Esophagus muscularis mucosa (tissue), 4 donors: ENCODE measurements at places on chromosomes 12 and 14. TPM values are rescaled to one million over a fixed set of nuclear protein-coding genes. Genes with fewer than 3 reads are reported as not detected.

LPAR5 gene
- total RNA-seq, result 2.5 TPM

PMEL gene
- total RNA-seq, result 2.2 TPM

PRB2 gene
- total RNA-seq, result not detected

GRCh38 chr14:100297320-100298300 is 8.6 kb downstream of the SLC25A29 start:
- H3K4me1 ChIP-seq, result peaks cover 70% of the 10 kb centered on the region

DNA sequence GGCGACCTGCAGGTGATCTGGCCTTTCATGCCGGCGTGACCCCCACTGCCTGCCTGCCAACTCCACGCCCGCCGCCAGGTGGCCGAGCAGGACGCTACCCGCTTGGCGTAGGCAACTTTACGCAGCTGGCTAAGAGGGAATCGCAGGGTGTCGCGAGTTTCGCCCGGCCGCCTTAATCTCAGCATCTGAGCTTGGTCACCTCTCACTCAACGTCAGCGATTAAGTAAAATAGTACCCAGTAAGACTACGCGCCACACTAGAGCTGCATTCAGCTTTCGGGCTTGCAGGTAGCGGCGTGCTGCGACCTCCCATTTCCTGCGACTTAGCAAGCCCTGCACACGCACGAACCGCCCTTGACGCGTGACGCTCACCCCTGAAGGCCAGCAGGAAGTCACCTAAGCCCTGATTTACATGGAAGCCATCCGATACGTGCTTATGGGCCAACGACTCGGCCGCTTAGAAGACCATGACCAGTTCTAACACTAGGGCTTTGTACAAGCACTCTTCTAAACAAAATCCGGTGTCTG is 33.2 kb downstream of the WBP11 start:
- H3K36me3 ChIP-seq, result no peaks in the 10 kb centered on the region
- peak overlapping the region; percentile 93 for H3K27ac ChIP-seq
- DNase-seq, result peak; percentile 95
- H3K4me3 ChIP-seq, result peak overlapping the region; percentile 80
- no peaks in the 10 kb centered on the region for H3K27me3 ChIP-seq
- peaks cover 5% of the 10 kb centered on the region for H3K4me1 ChIP-seq

DNA sequence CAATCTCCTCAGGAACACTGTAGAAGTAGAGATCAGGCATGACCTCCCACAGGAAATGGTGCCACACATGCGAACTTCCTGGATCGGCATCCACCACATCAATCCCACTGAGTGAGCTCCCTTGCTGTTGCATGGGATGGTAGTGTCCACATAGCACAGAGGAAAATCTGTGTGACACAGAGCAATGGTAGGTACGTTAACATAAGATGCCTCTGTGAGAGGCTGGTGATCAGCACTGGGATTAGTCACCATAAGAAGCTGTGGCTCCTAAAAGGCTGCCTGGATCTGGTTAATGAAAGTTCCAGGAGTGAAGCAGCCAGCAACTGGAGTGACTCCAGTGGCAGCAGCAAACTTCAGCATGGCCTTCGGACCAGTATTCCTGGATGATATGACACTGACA is 21.8 kb downstream of the WDHD1 start:
- H3K27ac ChIP-seq, result no peak overlapping the region
- no peaks in the 10 kb centered on the region for H3K27me3 ChIP-seq
- H3K4me3 ChIP-seq, result no peak overlapping the region
- no peak for DNase-seq

DNA sequence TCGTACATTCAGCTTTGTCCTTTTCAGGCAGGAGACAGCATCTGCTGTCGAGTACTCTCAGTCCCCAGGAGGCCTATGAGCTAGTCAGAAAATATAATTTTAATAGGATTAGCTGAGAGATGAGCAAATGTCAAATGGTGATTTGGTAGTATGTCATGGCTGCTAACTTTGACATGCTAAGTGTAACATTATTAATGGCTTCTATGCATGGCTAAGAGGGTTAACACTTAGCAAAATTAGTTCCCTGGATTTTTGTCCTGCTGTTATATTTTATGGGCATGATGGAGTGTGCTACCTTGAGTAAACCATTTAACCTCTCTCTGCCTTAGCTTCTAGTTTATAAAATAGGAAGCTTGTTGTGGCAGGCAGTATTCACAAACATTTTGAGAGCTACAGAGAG is 2.9 kb upstream of the PCNX1 start:
- H3K4me1 ChIP-seq, result peaks cover 43% of the 10 kb centered on the region
- no peak for DNase-seq
- no peak overlapping the region for H3K4me3 ChIP-seq
- no peak overlapping the region for H3K27ac ChIP-seq
- no peaks in the 10 kb centered on the region for H3K27me3 ChIP-seq

GRCh38 chr14:100306998-100307765 is 938 bp upstream of the SLC25A29 start:
- no peaks in the 10 kb centered on the region for H3K36me3 ChIP-seq
- no peaks in the 10 kb centered on the region for H3K27me3 ChIP-seq
- peaks cover 68% of the 10 kb centered on the region for H3K4me1 ChIP-seq
- peak overlapping the region; percentile 91 for H3K4me3 ChIP-seq

DNA sequence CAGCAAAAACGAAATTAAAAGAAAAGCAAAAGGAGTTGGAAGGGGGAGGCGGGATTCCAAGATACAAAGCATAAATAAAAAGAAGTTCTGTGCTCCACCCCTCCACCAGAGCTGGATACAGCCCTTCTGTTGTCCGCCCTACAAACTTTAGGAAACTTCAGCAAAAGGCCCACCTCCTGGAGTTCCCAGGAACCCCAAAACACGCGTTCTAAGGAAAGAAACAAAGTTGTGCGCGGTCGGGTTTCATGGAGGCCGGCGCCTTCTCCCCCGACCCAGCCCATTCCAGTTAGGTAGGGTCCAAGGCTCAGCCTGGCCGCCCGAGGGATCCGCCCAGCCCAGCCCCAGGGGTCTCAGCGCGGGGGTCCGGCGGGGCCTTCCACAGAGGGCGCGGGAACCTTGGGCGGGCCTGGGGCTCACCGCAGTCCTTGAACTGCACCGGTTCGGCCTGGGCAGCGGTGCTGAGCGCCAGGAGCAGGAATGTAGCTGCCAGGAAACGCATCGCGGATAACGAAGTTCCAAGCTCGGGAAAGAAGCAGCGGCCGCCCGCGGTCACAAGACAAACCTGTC is at the start of gene NPC2:
NPC2 (minus strand) TSS at position 530 of the 567 bp plus-strand sequence; CDS start at position 499, 31 bp downstream.
- peaks cover 26% of the 10 kb centered on the region for H3K4me1 ChIP-seq
- no peaks in the 10 kb centered on the region for H3K36me3 ChIP-seq
- no peak for DNase-seq
- H3K27me3 ChIP-seq, result no peaks in the 10 kb centered on the region

GRCh38 chr12:105812366-105812765 is 326.4 kb downstream of the NUAK1 start:
- H3K27me3 ChIP-seq, result no peaks in the 10 kb centered on the region
- H3K36me3 ChIP-seq, result no peaks in the 10 kb centered on the region
- H3K4me3 ChIP-seq, result no peak overlapping the region
- H3K27ac ChIP-seq, result no peak overlapping the region
